Fibroblast of skin of right biceps (primary cell): ENCODE measurements at places on chromosomes 12 and 14.

DNA sequence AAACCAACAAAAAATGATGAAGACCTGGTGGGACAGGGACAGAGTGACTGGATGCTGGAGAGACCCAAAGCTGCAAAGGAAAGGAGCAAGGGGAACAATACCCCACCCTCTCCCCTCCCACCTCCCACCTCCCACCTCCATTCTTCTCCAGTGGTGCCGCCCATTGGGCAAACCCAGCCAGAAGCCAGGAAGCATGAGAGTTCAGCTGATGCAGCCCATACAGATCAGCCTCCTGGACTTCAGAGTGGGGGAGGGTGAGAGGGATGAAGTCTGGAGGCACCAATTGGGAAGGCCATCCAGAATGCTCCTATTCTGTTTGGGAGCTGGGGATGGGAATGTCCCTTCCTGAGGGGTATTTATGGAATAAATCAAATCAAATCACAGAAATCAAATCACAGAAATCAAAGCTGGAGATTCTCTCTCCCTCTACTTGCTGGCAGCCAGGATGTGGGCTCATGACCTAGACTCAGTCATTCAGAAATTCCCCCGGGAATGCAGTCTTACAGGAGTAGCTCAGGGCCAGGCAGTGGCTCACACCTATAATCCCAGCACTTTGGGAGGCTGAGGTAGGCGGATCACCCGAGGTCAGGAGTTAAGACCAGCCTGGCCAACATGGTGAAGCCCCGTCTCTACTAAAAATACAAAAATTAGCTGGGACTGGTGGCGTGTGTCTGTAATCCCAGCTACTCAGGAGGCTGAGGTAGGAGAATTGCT, 31.1 kb downstream of the IRF2BPL start:
- DNase-seq: peak; percentile 72

DNA sequence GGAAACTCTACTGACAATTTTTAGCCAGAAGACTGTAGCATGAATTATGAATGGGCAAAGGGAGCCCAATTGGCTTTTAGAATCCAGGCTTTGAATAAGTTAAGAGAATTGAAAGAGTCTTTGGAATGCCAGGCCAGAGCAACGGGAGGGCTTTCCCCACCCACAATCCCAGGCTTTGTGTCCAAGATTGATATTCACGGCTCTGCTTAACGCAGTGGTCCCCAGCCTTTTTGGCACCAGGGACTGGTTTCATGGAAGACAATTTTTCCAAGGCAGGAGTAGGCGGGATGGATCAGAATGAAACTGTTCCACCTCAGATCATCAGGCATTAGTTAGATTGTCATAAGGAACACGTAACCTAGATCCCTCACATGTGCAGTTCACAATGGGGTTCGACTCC, 79.6 kb downstream of the EPS8 start:
- no peak for DNase-seq

GRCh38 chr12:108784270-108784669, 53.0 kb upstream of the CORO1C start:
- no peak for DNase-seq

DNA sequence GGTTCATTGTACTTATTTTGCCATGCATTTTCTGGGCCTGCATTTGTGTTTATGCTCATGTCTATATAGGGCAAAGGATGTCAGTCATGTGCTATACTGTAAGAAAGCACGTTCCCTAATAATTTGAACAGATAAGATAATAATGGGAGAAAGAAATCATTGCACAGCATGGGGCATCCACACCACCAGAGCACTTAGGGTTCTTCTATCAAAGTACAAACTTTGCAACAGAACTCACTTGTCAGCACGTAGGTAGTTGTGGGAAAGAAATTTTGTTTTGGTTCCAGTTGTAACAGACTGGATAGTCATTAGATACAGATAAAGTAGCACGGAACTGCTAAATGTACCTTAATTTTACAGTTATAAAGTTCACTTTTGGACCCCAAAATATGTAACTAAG, 10.1 kb downstream of the PPP1CC start:
- DNase-seq: no peak

GRCh38 chr14:89013098-89013504, 188.7 kb downstream of the TTC8 start:
- DNase-seq: peak; percentile 29

GRCh38 chr12:114789821-114790220, 105.8 kb upstream of the TBX3 start:
- DNase-seq: no peak

DNA sequence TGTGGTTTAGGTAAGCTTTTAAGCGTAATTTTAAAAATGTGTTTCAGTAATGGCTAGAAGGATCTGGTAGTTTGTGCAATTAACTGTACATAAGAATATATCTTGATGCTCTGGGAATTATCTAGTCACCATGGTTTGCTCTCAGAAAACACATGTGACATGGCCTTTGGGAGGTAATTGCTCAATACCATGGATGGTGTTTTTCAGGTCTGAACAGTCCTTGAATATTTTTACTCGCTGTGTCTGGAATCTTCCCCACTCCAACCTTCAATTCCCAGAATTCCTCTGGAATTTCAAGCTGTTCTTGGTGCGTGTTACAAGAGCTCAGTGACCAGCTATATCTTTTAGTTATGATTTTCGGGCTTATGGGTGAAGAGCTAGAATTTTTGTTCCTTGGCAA, 85.3 kb downstream of the DAAM1 start:
- DNase-seq: no peak

DNA sequence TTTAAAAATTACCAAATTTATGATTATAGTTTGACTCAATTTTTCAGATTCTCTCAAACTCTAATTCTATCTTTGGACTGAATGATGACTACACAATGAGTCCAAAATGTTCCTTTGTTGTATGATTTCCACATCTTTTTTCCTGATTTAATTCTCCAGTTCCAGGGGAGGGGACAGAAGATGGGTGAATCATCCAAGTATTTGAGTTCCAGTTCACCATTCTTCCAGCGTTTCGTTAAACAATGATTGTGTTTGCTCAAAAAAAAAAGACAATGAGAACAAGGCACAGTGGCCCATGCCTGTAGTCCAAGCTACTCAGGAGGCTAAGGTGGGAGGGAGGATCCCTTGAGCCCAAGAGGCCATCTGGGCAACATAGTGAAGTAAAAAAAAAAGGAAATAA, 23.8 kb downstream of the BAZ1A start:
- peak; percentile 72 for DNase-seq
